Calu3 (cell line): ENCODE measurements at places on chromosomes 5 and 9. TPM values are rescaled to one million over a fixed set of nuclear protein-coding genes. Genes with fewer than 3 reads are reported as not detected.

GRCh38 chr9:123929870-123930831 lies at the start of gene DENND1A:
TSS of gene DENND1A (minus strand) at chr9:123930126. CDS start at chr9:123929905, 221 bp downstream.
- peak within 1 kb of the TSS; percentile 12 for H3K27ac ChIP-seq
- H3K4me1 ChIP-seq, result peaks cover 59% of the 10 kb centered on the region
- peak within 1 kb of the TSS; percentile 66 for H3K4me3 ChIP-seq

DNA sequence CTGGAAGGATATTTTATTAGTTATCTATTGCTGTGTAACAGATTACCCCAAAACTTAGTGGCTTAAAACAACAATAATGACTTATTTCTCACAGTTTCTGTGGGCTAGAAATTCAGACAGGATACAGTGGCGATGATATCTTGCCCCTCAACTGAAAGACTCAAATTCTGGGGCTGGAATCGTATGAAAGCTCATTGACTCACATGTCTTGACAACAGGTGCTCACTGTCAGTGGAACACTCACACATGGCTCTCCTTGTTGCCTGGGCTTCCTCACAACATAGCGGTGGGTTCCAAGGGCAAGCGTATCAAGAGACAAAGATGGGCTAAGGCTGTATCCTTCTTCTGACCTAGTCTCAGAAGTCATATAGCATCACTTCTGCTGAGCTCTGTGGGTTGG lies 3.7 kb upstream of the GNPDA1 start:
- H3K4me1 ChIP-seq, result peaks cover 36% of the 10 kb centered on the region
- H3K27me3 ChIP-seq, result no peaks in the 10 kb centered on the region
- peak overlapping the region; percentile 5 for H3K4me3 ChIP-seq
- peak overlapping the region; percentile 90 for H3K27ac ChIP-seq
- DNase-seq, result no peak
- peaks cover 39% of the 10 kb centered on the region for H3K36me3 ChIP-seq

GRCh38 chr9:109036744-109037680 lies 23.7 kb upstream of the CTNNAL1 start:
- DNase-seq, result no peak
- no peak overlapping the region for H3K4me3 ChIP-seq
- H3K4me1 ChIP-seq, result peaks cover 35% of the 10 kb centered on the region
- no peaks in the 10 kb centered on the region for H3K27me3 ChIP-seq

DNA sequence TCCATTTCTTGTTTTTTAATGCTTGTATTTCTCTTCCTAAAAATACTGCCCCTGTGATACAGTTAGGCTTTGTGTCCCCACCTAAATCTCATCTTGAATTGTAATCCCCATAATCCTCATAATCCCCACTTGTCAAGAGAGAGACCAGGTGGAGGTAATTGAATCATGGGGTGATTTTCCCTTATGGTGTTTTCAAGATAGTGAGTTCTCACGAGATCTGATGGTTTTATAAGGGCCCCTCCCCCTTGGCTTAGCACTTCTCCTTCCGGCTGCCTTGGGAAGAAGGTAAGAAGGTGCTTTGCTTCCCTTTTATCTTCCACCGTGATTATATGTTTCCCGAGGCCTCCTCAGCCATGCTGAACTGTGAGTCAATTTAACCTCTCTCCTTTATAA lies 227.4 kb downstream of the MAN2A1 start:
- DNase-seq, result no peak
- no peak overlapping the region for H3K4me3 ChIP-seq
- no peaks in the 10 kb centered on the region for H3K4me1 ChIP-seq
- no peaks in the 10 kb centered on the region for H3K27me3 ChIP-seq
- H3K36me3 ChIP-seq, result no peaks in the 10 kb centered on the region

- DNase-seq, result no peak
- H3K27ac ChIP-seq, result no peak overlapping the region
- no peaks in the 10 kb centered on the region for H3K27me3 ChIP-seq
- no peak overlapping the region for H3K4me3 ChIP-seq
These were observed 227.5 kb downstream of the PIK3R1 start for GRCh38 chr5:68443091-68443490.

DNA sequence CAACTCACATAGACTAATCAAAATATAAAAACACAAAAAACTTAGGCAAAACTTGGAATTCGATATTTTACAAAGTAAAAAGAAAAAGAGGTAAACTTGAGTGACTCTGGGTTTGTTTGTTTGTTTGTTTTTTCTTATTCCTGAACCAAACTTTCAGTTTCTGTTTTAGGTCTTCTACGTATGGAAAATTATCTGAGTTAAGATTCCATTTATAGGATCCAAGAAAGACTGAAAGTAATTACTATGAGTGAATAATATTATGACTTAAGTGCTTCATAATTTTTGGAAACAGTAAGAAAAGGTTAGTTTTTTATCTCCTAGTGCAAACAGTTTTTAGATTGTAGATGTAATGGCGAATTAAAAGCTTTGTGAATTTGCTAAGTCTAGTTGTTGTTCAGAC lies 13.2 kb downstream of the ST8SIA4 start:
- H3K27me3 ChIP-seq, result no peaks in the 10 kb centered on the region
- no peak for DNase-seq
- H3K4me1 ChIP-seq, result no peaks in the 10 kb centered on the region
- H3K27ac ChIP-seq, result peak overlapping the region; percentile 51
- H3K36me3 ChIP-seq, result no peaks in the 10 kb centered on the region

- no peaks in the 10 kb centered on the region for H3K27me3 ChIP-seq
- no peak overlapping the region for H3K4me3 ChIP-seq
- H3K27ac ChIP-seq, result no peak overlapping the region
- DNase-seq, result no peak
- H3K36me3 ChIP-seq, result no peaks in the 10 kb centered on the region
- no peaks in the 10 kb centered on the region for H3K4me1 ChIP-seq
These were observed 152.4 kb downstream of the BRINP1 start for GRCh38 chr9:119216651-119217331.

The C5orf63 gene
- 11.0 and 13.2 TPM in 2 replicates for total RNA-seq

The HSPB3 gene
- total RNA-seq, result not detected in 2 replicates

The BHMT2 gene
- not detected in 2 replicates for total RNA-seq

The PCAT7 gene
- total RNA-seq, result 2.0 and 2.1 TPM in 2 replicates

The PCDHB2 gene
- total RNA-seq, result 0.24 TPM in 1 of 2 replicates, not detected in the other

The PRR16 gene
- total RNA-seq, result 1.5 and 2.9 TPM in 2 replicates

The FGFR4 gene
- total RNA-seq, result 275 and 291 TPM in 2 replicates

The PDGFRB gene
- total RNA-seq, result not detected in 2 replicates

The ADGRV1 gene
- total RNA-seq, result 1.8 and 3.5 TPM in 2 replicates

The CDKN2A gene
- total RNA-seq, result 257 and 284 TPM in 2 replicates
